ENCODE measurements at places on chromosomes 2 and 18.

- DNase-seq, result no peak
Observed at GRCh38 chr18:8833480-8833879, 128.1 kb downstream of the MTCL1 start.

DNA sequence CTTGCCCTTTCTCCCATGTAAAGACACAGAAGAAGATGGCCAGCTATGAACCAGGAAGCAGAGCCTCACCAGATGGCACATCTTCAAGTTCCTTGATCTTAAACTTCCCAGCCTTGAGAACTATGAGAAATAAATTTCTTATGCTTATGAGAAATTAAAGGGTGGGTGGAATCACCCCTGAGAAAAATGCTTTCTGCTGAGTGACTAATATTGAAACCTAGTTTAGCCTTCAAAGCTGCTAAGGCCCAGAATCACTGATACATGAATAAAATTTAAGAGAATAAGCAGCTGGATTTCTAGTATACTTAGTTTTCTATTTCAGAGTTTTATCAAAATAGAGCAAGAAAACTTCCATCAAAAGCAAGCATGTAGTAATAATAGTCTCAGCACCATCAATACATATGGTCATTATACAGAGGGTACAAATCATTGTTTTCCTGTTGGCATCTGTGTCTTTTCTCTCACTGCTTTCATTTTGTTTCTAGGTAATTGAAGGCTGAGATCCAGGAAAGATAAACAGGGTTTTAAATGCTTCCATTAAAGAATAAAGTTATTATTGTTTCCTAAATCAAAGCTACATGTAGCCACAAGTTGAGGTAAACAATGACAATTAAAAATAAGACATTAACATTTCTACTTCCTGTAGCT, 53.3 kb upstream of the COL5A2 start:
- DNase-seq, result no peak

DNA sequence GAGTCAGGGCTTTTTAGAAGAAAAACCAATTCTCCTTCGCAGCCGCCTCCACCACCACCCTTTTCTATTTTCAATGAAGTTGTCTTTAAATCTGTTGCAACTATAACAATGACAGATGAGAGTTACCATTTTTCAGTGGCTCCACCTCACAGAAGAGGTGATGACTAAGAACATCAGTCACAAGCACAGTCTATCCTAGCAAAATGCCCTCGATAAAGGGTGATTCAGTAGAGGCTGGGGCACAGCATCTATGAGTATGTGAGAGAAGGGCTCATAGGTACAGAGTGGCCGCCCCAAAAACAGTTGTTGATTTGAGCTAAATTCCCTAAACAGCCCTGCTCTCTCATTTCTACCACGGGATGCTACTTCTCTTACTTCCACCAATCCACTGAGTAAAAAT, 310.8 kb upstream of the MGAT5 start:
- DNase-seq, result no peak

DNA sequence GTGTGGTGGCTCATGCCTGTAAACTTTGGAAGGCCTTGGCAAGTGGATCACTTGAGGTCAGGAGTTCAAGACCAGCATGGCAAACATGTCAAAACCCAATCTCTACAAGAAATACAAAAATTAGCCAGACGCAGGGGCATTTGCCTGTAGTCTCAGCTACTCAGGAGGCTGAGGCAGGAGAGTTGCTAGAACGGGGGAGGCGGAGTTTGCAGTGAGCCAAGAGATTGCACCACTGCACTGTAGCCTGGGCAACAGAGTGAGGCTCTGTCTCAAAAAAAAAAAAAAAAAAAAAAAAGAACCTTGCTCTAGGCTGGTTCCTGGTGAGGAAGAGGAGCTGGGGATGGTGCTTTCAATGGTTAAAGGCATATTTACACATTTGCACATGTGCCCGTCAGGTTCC, 129.4 kb downstream of the LYPD6B start:
- DNase-seq, result no peak

- DNase-seq, result no peak
Observed at GRCh38 chr2:209977386-209978239, 24.8 kb upstream of the RPE start.

GRCh38 chr2:143808166-143808565, 678.9 kb downstream of the ARHGAP15 start:
- DNase-seq, result no peak

- DNase-seq, result no peak
Observed at GRCh38 chr2:176158855-176159662, 2.0 kb downstream of the HOXD3 start.
